ENCODE measurements at places on chromosomes 7 and 10. TPM values are rescaled to one million over a fixed set of nuclear protein-coding genes. Genes with fewer than 3 reads are reported as not detected.

DNA sequence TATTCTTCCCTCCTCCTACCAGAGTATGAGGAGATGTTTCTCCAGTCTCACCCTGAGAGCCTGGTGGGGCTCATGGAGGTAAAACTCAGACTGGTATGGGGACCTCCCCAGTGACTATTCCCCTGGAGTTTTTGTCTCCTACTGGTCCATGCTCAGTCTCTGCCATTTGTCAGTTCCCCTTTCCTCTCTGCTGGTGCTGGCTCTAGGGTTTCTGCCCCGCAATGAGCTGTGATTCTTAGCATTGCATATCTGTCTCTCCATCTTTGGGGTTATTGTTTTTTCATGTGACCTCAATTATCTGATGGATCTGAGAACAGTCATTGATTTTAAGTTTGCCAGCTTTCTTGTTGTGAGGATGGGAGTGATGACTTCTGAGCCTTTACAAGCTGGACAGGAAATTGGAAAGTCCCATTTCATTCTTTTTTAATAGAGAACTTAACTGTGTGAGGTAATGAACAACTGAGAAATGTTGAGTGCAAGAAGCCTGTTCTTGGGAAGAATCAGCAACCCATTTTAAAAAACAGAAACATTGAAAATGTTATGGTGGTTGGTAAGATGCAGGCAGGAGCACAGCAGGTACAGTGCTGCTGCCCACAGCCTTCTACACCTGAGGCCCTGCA lies 26.9 kb downstream of the NACAD start:
- DNase-seq: no peak

DNA sequence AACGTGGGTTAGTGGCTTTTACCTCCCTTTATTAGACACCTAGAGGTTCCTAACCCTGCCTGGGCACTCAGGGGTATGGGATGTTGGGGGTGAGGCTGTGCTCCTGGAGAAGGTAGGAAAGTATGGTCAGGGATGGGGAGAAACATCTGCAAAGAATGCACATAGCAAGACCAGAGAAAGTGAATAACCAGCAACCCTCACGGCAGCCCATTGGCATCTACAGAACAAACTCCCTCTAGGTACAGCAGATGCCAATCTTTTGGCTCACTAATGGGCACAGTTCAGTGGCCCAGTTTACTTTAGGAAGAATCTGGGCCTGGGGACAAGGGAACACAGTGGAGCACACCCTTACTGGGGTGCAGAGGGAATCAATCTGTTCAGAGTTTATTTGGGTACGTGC lies 143.9 kb downstream of the JAZF1 start:
- DNase-seq: no peak

GRCh38 chr10:77220150-77220549 lies 417.5 kb downstream of the KCNMA1 start:
- DNase-seq: no peak

DNA sequence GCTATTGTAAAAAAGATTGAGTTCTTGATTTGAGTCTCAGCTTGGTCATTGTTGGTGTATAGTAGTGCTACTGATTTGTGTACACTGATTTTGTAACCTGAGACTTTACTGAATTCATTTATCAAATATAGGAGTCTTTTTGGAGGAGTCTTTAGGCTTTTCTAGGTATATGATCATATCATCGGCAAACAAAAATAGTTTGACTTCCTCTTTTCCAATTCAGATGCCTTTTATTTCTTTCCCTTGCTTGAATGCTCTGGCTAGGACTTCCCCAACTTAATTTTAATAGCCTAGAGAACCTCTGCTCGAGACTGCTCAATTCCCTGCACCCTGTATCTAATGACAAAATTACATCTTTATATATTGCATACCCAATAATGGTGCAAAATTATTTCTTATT lies 154.4 kb downstream of the CCDC7 start:
- DNase-seq: no peak

GRCh38 chr7:155820788-155821187 lies 8.5 kb upstream of the SHH start:
- DNase-seq: no peak

- DNase-seq: peak; percentile 87
Observed at GRCh38 chr10:29895456-29895855, 163.9 kb downstream of the JCAD start.

- DNase-seq: peak; percentile 47
Observed at GRCh38 chr10:7264313-7264756, 146.5 kb downstream of the SFMBT2 start.

DNA sequence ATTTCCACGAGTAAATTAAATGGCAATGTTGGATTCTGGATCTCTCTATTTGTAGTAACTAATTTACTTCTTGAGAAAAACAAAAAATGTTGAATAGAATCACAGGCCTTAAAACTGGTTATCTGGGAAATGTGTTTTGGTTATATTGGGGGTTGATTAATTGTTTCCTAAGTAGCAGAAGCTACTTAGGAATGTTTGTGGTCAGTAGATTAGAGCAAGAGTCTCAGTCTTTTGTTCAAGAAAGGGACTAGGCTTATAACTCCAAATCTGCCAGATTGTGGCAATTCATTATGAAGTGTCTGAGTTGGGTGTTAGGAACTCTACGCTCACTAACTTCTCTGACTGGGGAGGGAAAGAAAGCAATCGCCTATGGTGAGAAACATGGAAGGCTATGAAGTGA lies 244.3 kb upstream of the PHYHIPL start:
- DNase-seq: no peak

GRCh38 chr7:155618708-155619633 lies 25.5 kb upstream of the RBM33 start:
- DNase-seq: no peak

- no peak for DNase-seq
Observed at GRCh38 chr10:33293531-33294170, 40.8 kb downstream of the NRP1 start.

DNA sequence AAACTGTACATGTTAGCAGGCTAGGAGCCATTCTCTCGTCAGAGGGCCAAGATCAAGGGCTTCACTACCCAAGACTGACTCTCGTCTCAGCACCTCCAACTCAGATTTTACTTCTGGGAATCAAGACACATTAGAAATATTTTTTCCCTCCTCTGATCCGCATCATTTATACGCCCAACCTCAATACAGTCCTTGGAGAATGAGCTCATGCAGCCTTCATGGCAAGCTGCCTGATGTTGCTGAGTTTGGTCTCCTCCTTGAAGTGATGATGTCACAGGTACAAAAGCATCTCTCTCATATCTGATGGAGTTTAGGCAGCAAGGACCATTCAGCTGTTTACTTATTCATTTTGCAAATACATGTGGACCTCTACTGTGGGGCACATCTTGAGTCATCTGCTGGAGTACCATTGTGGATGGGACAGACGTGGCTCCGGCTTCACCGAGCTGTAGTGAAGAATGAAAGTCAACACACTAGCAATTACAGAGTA lies 114.0 kb downstream of the BMPER start:
- DNase-seq: no peak

DNA sequence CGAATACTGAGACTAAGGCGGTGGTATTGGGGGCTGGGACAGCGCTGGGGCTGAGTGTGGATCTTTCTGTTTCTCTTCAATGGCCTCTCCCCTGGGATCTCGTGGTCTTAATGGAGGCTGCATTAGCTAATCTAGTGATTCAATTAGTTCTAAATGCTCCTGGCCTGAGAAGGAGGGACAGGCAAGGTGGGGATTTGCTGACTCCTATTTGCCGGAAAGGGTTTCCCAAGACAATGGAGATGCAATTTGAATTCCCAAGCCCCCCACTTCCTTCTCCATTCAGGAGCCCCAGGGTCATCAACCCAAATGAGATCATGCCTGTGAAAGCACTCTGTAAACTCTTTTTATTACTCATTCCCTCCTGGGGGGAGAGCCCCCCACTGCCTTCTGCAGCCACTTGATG lies 111.7 kb upstream of the PLXNA4 start:
- no peak for DNase-seq

DNA sequence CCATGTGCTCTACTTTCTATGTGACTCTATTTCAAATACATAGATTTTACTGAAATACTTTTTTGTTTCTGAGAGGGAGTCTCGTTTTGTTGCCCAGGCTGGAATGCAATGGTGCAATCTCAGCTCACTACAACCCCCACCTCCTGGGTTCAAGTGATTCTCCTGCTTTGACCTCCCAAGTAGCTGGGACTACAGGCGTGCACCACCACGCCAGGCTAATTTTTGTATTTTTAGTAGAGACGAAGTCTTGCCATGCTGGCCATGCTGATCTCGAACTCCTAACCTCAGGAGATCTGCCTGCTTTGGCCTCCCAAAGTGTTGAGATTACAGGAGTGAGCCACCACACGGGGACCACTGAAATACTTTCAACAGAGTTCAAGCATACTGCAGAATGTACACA lies 3.5 kb downstream of the IDI1 start:
- no peak for DNase-seq

DNA sequence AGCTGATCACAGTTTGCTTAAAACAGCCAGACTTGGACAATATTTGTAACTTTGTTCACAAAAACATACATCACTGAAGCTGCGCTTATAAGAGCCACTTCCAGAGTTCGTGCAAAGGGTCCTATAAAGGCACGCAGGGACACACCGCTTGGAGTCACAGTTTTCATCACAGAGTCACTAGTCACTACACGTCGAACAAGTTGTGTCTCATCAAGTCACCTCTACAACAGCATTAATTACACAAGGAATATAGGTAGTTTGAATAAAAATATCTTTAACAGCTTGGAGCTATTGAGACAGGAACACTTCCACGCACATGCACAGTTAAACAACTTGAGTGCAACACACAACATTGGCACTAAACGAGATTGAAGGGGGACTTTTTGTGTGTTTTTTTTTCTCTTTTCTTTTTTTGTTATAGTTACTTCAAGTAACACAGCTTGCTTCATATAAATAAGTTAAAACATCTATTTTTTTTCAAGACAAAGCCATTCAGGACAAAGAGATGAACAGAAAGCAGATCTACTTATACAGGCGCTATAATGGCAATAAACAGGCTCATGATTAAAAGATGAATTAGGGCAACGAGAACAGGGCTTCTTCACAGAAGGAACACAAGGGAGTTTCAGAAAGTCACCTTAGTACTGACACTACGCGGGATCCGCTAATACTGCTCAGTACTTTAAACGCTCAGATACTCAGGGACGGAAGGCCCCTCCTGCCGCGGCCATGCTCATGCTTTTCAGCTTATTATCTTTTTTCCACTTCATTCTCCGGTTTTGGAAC lies 2.2 kb downstream of the HOXA5 start:
- no peak for DNase-seq

GRCh38 chr7:32117837-32118236 lies 47.6 kb upstream of the PDE1C start:
- DNase-seq: no peak

DNA sequence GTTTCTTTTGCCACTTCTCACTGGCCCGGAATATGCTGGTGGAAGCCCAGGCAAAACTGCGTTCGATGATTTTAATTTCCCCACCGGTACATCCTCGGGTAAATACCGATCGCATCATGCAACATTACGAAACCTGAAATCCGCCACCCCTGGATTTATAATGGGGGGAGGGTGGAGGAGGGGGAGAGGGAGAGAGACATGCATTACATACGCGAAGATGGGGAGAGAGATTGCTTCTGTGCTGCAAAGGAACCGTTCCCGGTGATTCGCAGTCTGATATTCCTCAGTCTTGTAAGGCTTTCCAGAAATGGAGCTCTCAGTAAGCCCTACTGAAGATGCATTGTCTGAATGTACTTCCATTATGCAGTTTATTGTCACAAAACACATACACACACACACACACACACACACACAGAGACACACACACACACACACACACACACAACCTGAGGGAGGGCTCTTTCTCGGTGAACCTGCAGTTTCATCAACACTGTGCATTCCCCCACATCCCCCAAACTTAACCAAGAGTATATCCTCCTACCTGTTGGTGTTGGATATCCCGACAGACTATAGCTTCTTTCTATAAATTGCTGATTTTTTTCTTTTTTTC lies 741 bp downstream of the GPR85 start:
- DNase-seq: no peak

- no peak for DNase-seq
Observed at GRCh38 chr10:125049216-125049881, 107.4 kb downstream of the ZRANB1 start.

CDK1 gene
- 2.7 TPM for total RNA-seq

MACROH2A2 gene
- 15.5 TPM for total RNA-seq

EN2 gene
- total RNA-seq: 0.08 TPM

DNAJB6 gene
- total RNA-seq: 158 TPM

SPOCK2 gene
- 9.8 TPM for total RNA-seq
